ENCODE measurements at places on chromosomes 6 and 20.

GRCh38 chr6:166497087-166497899, 89.2 kb downstream of the RAMACL start:
- H3K27me3 ChIP-seq = no peaks in the 10 kb centered on the region
- no peaks in the 10 kb centered on the region for H3K4me1 ChIP-seq
- H3K27ac ChIP-seq = no peak overlapping the region
- no peak overlapping the region for H3K4me3 ChIP-seq
- no peak for DNase-seq

GRCh38 chr6:2477666-2478065, 232.3 kb upstream of the GMDS start:
- no peak overlapping the region for H3K4me3 ChIP-seq
- no peaks in the 10 kb centered on the region for H3K36me3 ChIP-seq
- no peak overlapping the region for H3K27ac ChIP-seq
- DNase-seq = no peak
- no peaks in the 10 kb centered on the region for H3K27me3 ChIP-seq

GRCh38 chr6:41583565-41583964, 37.4 kb downstream of the FOXP4 start:
- DNase-seq = no peak
- no peak overlapping the region for H3K27ac ChIP-seq
- peaks cover 54% of the 10 kb centered on the region for H3K4me1 ChIP-seq
- H3K4me3 ChIP-seq = no peak overlapping the region
- peaks cover 55% of the 10 kb centered on the region for H3K36me3 ChIP-seq

DNA sequence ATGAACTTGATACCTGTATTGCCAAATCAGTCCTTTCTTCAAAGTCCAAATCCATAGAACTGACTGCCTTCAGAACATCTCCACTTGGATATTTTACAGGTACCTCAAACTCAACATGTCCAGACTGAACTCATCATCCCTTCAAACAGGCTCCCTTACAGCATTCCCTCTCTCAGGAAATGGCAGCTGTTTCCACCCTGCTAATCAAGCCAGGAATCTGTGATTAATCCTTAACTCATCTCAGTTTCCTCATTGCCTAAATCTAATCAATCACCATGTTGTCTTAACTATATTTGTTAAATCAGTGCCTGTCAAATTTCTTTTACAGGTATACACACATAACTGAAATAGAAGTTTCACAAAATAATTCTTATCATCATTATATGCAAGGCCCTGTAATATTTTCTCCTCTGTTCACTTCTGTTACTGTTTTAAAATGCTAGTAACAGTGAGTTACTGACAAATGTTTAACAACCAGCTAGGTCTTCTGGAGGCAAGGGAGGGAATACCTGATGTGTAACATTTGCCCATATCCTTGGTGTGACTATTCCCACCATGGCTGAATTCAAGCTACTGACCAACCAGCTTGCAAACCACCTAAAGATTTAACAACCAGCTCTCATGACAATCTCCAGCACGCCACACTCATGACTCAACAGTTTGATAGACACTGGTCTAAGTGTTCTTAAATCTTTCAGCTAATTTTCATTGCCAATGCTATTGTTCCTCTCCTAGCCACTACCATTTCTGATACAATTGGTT, 124.9 kb downstream of the ADAT2 start:
- no peaks in the 10 kb centered on the region for H3K27me3 ChIP-seq
- no peaks in the 10 kb centered on the region for H3K36me3 ChIP-seq
- no peak overlapping the region for H3K4me3 ChIP-seq
- no peak for DNase-seq
- no peak overlapping the region for H3K27ac ChIP-seq

- no peaks in the 10 kb centered on the region for H3K4me1 ChIP-seq
- DNase-seq = no peak
- H3K4me3 ChIP-seq = no peak overlapping the region
- H3K27me3 ChIP-seq = no peaks in the 10 kb centered on the region
- no peaks in the 10 kb centered on the region for H3K36me3 ChIP-seq
Measured at GRCh38 chr6:79665725-79666551, 34.8 kb downstream of the SH3BGRL2 start.

Data from tibial artery (tissue), 4 donors.